ENCODE measurements at places on chromosomes 3 and 15.
A peak's percentile ranks its signal among the peaks of the same experiment; 100 is the strongest.

- no peak for DNase-seq
Measured at GRCh38 chr15:48695827-48696573, 50.5 kb upstream of the FBN1 start.

DNA sequence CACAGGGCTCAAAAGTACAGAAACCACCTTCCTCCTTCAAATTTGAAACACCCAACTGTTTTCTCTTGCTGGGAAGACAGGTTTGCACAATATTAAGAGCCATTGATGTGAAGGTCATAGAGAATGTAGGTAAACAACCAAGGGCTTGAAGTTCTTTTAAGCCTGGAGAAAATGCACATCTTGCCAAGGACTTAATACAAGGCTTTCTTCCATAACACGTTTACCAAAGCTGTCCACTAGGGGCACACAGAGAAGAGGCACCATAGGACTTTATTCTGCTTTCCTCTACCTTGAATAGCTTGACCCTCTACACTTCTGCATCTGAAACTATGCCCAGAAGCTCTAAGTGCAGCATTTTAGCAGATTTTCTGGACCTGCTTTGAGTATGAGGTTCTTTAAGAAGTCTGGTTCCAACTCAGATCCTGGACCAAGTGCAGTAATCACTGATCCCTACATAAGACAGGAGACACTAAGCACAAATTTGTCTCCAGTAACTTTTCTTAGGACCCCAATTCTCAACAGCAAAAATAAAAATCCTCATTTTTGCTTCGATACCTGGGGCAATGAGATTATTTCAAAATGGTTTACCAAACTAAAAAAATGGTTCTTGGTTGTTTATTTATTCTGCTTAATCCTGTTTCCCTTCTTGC is 138.0 kb downstream of the FBN1 start:
- DNase-seq, result peak; percentile 27

DNA sequence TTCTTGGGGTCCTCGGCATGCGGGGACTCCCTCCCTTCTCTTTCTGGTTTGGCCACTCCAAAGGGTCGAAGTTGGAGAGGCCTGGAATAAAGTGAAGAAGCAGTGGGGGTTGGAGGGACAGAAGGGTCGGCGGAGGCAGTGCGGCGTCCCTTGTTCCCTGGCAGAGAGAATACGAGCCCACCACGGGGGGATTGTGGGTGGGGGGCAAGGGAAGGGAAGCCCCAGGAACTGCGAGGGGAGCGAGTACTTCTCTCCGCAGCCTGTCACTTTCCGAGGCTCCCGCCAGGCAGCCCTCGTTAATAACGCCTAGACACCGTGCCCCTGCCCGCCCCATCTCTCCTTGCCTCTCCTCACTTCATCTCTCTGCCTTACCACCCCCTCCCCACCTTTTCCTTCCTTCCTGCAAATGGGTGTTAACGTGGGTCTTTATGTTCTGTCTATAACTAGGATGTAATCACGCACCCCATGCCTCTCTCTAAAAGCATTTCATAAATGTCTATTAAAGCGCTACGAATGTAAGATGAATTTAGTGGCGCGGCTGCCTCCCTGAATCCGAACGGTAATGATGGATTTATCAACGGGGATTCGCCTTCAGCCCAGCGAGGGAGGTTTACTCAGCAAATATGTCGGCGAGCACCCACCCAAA is 13.7 kb downstream of the NR2F2 start:
- DNase-seq, result no peak

- DNase-seq, result no peak
Measured at GRCh38 chr15:94445566-94446160, 214.3 kb downstream of the MCTP2 start.

GRCh38 chr3:159887911-159888310 is 100.7 kb upstream of the IL12A start:
- DNase-seq, result no peak

DNA sequence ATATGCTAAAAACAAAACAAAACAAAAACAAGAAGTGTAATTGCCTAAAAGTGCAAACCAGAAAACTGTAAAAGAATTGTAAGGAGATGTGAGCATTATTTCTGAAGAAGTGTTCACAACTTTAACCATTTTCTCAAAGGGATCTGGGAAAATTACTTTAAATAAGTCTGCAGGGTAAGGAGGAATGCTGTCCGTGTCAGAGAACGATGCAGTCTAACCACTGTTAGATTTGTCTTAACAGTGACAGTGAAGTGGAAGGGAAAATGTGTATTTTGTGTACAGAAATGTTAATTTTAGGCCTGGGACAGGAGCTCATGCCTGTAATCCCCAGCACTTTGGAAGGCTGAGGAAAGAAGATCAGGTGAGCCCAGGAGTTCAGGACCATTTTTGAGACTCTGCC is 95.7 kb downstream of the DLG1 start:
- no peak for DNase-seq

- DNase-seq, result no peak
Measured at GRCh38 chr3:58607816-58608215, 30.6 kb upstream of the FAM107A start.

DNA sequence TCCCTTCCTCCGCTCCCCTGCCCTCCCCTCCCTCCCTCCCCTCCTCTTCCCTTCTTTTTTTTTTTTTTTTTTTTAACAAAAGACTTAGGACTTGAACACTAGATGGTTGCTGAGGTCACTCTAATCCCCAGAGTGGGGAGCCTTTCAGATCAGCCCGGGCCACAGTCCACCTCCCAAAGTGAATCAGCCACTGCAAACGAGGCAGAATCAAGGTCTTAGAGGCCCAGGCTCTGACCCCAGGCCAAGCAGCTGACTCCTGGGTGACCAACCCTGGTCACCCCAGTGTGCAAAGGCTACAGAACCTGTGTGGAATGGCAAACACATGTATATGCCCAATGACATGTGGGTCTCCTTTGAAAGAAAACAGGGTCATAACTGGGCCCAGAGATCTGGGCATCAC is 18.3 kb upstream of the EHD4 start:
- DNase-seq, result no peak

GRCh38 chr15:39646425-39646824 is 65.5 kb downstream of the THBS1 start:
- no peak for DNase-seq

Measured in DMS 273 treated with DMSO at 0.1 percent for 48 hours (cell line).